ENCODE measurements at places on chromosomes 1 and 21. TPM values are rescaled to one million over a fixed set of nuclear protein-coding genes. Genes with fewer than 3 reads are reported as not detected.

Gene DNASE2B
- total RNA-seq = 0.16 TPM

Gene AP4B1
- 36.2 TPM for total RNA-seq

Gene KDF1
- total RNA-seq = not detected

Gene TMEM200B
- 0.94 TPM for total RNA-seq

Gene TNNT2
- not detected for total RNA-seq

- DNase-seq = no peak
Observed at GRCh38 chr1:24782689-24783088, 37.4 kb downstream of the CLIC4 start.

DNA sequence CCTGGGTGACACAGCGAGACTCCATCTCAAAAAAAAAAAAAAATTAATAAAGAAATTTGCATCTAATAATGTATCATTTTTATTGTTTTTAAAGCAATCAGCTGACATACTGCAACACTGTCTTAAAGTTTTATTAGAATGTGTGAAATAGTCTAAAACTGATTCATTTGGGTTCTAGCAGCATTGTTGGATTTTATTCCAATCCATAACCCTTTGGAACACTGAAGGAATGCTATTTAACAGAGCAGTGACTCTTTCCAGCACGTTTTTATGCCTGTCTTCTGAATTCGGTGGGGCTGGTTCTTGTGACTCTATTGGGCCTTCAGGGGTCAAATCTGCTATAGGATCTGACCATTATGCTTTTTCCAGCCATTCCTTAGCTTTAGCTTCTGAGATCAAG lies 18.2 kb upstream of the FMO4 start:
- no peak for DNase-seq

DNA sequence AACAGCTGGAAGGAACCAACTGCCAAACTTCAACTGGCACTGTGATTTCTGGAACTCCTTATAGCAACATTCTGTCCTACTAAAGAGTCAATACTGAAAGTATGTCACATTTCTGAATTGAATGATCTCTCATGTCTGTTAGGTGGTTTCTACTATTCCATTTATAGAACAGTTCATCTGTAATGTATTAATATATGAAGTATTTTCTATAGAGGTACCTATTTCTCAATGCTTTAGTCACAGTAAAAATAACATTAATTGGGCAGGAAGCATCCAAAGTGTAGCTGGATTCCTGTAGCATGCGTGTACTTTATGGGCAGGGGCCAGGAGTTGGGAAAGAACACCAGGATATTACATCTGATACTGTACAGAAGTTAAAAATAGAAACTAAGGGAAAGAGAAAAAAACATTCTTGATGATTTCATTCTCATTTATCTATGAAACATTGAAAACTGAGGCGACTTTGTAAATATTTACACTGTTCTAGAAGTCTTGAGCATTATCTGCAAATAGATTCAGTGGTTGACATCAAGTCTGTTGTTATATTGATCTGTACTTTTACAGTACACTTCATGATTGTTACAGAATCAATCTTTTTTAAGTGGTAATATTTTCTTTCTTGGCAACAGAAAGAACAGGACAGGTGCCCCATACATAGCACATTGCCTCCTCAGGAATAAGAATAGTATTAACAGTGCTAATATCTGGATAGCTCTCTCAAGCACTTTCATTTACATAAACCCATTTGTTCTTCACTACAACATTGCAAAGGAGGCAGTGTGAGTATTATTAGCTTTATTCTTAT lies 6.2 kb upstream of the ZNF281 start:
- no peak for DNase-seq

DNA sequence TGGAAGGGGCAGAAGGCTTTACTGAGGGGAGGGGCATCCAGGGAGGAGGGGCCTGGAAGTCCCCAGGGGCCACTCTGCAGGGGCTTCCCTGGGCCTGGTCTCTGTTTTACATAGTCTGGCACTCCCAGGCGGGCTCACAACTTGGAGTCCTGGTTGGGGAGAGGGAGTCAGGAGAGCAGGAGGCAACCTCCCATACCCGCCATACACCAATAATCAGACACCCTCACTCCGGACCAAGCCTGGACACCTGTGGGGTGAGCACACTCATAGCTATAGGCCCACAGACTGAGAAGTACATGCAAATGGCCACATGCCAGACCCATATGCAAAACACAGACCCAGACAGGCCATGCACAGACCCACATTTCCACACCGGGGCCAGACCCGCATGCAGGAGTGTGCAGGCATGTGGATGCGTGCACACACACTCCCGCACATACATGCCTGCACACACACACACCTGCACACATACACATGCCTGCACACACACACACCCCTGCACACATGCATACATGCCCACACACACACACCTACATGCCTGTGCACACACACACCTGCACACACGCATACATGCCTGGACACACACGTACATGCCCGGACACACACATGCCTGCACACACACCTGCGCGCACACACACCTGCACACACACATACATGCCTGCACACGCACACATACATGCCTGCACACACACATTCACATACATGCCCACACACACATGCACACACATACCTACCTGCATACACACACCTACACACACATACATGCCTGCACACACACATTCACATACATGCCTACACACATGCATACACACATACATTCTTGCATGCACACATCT lies 89.5 kb upstream of the RUNX3 start:
- no peak for DNase-seq

DNA sequence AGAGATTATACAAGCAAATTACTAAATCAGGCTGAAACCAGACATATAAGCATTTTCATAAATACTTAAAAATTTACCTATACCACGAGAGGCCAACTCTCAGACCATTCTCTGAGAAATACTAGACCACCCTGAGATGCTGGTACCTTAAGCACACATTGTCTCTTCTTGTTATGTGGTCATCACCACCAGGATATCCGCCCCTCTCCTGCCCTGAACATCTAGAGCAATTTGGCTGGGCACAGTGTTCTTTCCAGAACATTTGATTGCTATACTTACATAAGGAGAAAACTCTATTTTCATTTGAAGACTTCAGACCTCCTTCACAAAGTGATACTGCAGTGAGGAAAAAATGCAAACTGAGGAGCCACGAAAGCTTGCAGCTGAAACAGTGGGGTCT lies 36.2 kb upstream of the DUSP10 start:
- no peak for DNase-seq

DNA sequence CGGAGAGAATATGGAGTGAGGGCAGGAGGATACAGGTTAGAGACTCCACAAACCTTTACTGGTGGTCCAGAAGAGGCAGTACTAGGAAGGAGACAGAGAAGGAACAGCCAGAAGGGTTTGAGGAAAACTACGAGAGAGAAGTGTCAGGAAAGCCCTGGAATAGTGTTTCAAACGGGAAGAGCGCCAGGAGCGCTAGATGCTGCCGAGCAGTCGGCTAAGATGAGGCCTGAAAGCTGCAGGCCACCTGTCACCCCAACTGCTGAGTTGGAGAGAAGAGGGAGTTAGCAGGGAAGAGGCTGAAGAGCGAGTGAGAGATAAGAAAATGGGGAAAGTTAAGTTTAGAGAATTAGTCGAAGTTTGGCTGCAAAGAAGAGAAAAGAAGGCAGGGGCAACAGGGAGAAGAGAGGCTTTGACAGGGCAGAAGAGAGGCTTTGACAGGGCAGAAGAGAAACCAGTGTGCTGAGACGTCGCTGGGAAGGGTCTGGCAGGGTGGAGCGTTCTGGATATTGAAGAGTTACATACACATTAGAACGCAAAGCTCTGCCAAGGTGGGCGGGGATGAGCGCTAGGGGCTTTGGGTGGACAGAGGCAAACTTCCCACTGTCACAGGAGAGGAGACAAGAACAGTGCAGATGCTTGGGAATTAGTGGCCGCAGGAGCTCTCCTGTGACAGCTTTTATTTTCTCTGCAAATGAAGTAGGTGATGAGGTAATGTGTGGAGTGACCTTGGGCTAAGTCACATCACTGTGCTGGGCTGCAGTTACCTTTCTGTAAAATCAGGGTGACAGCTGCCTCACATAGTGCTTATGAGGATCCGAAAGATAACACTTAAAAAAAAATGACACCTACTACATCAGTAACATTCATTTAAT lies 31.2 kb downstream of the PCSK9 start:
- DNase-seq = no peak

Data from occipital lobe (tissue), 3 donors.